ENCODE measurements at places on chromosomes 11 and 22. TPM values are rescaled to one million over a fixed set of nuclear protein-coding genes. Genes with fewer than 3 reads are reported as not detected.

DNA sequence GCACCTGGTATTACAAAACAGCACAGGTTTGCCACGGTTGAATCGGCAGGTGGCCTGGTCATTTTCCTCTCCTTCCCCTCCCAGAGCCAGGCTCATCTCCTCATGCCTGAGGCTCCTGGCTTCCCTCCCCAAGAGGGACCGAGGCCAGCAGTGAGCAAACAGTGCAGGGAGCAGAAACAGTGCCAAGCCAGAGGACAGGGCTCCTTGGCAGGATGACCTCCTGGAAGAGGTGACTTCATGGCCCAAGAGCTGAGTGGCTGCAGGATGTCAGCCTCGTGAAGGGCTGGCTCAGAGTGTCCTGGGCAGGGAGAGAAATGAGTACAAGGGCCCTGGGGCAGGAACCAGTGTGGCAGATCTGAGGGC lies 22.8 kb upstream of the PPFIA1 start:
- H3K36me3 ChIP-seq = no peaks in the 10 kb centered on the region
- no peak overlapping the region for H3K4me3 ChIP-seq
- no peak overlapping the region for H3K27ac ChIP-seq

DNA sequence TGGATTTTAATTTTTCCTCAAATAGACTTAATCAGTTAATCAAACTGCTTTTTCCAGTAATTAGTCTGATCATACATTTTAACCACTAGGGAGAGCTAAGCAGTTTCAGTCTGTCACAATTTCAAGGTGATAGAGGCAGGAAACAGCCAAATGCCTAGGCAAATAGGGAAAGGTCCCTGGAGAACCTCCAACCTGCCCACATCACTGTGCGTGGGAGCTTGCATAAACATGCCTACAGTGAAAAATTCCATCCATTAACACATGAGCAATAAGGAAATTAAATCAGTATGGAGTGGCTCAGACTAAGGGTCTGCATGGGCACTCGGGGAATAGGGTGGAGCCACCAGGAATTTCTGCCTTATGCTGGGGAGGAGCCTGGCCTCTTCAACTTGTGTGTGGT lies 74.6 kb downstream of the AASDHPPT start:
- no peaks in the 10 kb centered on the region for H3K27me3 ChIP-seq
- H3K27ac ChIP-seq = no peak overlapping the region
- no peak overlapping the region for H3K4me3 ChIP-seq
- DNase-seq = no peak
- no peaks in the 10 kb centered on the region for H3K4me1 ChIP-seq

DNA sequence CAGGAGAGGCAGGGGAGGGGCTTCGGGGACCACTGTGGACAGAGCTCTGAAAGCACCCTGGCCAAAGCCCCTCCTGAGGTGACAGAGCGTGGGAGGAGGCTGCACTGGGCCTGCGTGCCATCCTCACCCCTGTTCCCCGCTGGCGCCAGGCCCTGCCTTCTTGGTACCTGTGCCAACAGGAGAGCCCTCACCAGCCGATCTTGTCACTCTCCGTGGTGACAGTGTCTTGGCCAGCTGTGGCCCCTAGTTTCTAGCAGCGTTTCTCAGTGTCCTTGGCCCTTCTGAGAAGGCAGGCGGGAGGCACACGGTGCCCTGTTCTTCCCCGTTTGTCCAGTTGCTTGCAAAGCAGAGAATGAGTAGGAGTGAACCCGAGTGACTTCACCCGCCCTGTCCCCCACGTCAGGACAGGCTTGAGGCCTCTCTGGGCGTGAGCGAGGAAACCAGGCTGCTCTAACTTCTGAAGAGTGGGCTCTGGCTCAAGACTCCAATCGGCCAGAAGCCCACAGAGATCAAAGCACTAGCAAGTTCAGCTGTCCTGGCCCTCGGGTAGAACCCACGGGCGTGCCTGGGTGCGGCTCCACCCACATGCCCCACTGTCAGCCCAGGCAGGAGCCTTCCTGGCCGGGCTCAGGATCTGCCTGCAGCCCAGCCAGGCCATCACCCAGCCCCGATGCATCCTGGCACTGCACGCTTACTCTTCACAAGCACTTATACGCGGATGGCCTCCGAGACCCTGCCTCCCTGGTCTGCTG lies 60.2 kb upstream of the EMID1 start:
- no peaks in the 10 kb centered on the region for H3K27me3 ChIP-seq
- DNase-seq = no peak
- H3K36me3 ChIP-seq = peaks cover 41% of the 10 kb centered on the region
- H3K4me1 ChIP-seq = peaks cover 20% of the 10 kb centered on the region
- no peak overlapping the region for H3K4me3 ChIP-seq

DNA sequence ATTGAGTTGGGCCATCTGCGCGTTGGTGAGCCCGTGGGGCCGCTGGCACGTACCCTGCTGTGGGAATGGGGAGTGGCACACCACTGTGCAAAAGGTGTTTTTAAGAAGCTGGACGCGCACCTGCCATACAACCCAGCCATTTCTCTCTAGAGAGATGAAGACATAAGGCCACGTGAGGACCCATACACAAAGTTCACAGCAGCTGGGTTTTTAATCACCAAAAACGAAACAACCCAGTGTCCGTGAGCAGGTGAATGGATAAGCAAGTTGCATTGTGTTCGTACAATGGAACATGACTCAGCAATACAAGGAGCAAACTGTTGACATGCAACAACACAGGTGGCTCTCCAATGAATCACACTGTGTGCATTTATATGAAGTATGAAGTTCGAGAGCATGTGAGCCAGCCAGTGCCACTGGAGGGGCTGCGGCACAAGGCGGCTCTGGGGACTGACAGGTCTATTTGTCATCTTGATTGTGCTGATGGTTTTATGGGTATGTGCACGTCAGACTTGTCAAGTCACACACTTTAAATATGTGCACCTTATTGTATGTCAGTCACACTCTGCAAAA lies 30.6 kb upstream of the PANX2 start:
- peaks cover 7% of the 10 kb centered on the region for H3K4me1 ChIP-seq
- H3K27ac ChIP-seq = no peak overlapping the region
- H3K36me3 ChIP-seq = no peaks in the 10 kb centered on the region
- H3K4me3 ChIP-seq = no peak overlapping the region
- H3K27me3 ChIP-seq = peaks cover 54% of the 10 kb centered on the region
- no peak for DNase-seq

DNA sequence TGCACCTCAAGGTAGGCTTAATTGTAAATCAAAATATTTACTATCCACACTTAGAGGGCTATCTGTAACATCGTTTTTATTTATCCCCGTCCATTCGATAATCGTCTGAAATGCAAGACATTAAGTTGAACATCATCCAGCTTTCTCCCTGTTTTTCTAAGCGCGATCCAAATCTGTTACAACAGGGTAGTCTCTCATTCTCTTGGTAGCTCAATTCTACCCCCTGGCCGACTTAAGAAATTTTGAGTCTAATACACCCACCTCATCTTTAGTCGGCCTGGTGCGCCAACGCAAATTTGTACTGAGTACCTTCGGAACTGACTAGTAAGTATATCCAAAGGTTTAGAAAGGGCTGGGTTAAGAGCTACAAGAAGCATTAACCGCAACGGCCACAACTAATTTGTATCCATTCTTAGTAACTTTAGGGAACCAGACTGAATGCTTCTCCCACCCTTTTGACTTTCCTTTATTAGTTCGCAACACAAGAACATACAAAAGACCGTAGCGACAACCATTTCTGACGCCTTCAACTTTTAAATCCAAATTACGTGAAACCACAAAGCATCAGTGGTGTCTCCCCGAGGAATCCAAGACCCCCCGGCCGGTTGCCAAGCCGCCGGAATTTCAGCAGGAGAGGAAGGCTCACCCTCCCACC lies 1.0 kb upstream of the ZNF143 start:
- peak overlapping the region; percentile 84 for H3K4me3 ChIP-seq
- H3K27me3 ChIP-seq = no peaks in the 10 kb centered on the region
- no peaks in the 10 kb centered on the region for H3K36me3 ChIP-seq
- no peak for DNase-seq
- peak overlapping the region; percentile 99 for H3K27ac ChIP-seq

GRCh38 chr11:15930442-15931025 lies 425.8 kb downstream of the SOX6 start:
- no peak overlapping the region for H3K4me3 ChIP-seq
- no peak overlapping the region for H3K27ac ChIP-seq
- DNase-seq = no peak
- H3K36me3 ChIP-seq = no peaks in the 10 kb centered on the region

The SYTL2 gene
- total RNA-seq = 3.8 TPM

The MS4A8 gene
- not detected for total RNA-seq

GRCh38 chr11:69818231-69818602 lies 999 bp downstream of the FGF3 start:
- H3K27ac ChIP-seq = no peak overlapping the region
- peak overlapping the region; percentile 52 for H3K4me3 ChIP-seq
- peaks cover 16% of the 10 kb centered on the region for H3K4me1 ChIP-seq
- H3K36me3 ChIP-seq = no peaks in the 10 kb centered on the region
- no peak for DNase-seq

DNA sequence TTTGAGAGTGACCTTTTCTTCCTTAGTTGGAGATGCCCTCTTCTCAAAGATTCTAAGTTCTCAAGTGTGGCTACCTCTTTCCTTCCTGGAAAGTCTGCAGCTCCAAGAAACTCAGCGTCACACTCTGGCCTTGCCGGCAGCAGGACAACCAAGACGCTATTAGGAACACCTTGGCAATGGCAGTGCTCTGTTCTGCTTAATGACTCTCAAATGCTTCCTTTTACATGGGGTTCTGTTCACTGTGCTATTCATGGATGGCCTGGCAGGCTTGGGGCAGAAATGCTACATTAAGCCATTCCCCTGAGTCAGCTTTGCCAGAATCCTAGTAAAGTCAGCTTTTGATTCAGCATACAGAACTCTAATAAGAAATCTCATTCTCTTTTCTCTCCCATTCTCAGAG lies 25.9 kb downstream of the LARGE2 start:
- no peak overlapping the region for H3K27ac ChIP-seq
- H3K36me3 ChIP-seq = peaks cover 96% of the 10 kb centered on the region
- no peak for DNase-seq
- H3K4me1 ChIP-seq = peaks cover 22% of the 10 kb centered on the region

- H3K27ac ChIP-seq = no peak overlapping the region
- no peaks in the 10 kb centered on the region for H3K36me3 ChIP-seq
- H3K4me1 ChIP-seq = no peaks in the 10 kb centered on the region
- no peaks in the 10 kb centered on the region for H3K27me3 ChIP-seq
- no peak for DNase-seq
Measured at GRCh38 chr11:30990625-30991296, 378.8 kb downstream of the DCDC1 start.

DNA sequence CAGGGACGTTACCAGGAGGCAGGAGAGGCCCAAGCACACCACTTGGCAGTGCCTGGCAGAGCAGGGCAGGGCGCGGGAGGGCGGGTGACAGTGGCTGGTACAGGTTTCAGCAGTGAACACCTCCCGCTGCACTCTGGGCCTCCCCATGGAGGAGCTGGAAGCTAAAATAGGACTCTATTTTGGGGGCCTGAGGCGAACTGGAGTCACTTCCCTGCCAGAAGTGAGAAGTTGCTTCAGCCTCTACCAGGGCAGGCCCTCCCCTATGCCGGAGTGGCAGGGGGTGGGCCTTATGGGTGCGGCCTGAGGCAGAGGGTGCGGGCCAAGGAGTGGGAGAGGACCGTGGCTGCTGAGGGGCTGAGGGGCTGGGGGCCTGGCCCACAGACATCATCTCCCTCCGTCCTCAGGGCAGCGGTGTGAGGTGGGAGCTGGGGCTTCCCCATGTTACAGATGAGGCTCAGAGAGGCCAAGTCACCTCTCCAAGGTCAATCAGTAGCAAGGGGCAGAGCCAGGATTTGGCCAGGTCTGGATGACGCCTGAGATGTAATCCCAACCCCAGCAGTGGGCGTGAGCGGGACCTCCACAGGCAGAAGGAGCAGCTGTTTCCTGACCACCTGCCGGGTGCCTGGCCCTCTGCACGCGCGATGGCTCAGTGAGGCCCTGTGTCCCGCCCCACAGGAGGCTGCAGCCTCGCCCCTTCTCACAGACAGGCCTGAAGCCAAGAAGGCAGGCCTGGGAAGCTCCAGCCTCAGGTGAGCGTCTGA lies 39.3 kb downstream of the KCNJ4 start:
- peaks cover 8% of the 10 kb centered on the region for H3K27me3 ChIP-seq
- peak; percentile 64 for DNase-seq
- H3K4me3 ChIP-seq = no peak overlapping the region

The LRRC32 gene
- total RNA-seq = 35.1 TPM

The RAB6A gene
- total RNA-seq = 98.3 TPM

DNA sequence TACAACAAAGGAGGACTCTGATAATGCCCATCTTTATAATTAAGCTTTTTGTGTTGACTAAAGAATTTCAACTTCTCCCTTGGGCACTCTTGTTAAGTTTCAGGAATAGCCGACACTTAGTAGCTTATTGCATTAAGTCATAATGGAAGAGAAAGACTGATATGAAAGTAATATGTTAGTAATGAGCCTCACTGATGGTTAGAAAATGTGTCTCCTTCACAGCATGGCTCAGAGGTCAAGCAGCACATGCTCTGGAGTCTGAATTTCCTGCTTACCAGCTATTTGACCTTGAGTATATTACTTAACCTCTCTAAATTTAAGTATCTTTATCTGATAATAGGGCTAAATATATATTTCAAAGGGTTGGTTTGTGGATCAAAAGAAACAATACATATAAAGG lies 39.0 kb downstream of the PDGFD start:
- H3K27me3 ChIP-seq = no peaks in the 10 kb centered on the region
- peaks cover 30% of the 10 kb centered on the region for H3K4me1 ChIP-seq
- no peak overlapping the region for H3K27ac ChIP-seq
- H3K36me3 ChIP-seq = no peaks in the 10 kb centered on the region

DNA sequence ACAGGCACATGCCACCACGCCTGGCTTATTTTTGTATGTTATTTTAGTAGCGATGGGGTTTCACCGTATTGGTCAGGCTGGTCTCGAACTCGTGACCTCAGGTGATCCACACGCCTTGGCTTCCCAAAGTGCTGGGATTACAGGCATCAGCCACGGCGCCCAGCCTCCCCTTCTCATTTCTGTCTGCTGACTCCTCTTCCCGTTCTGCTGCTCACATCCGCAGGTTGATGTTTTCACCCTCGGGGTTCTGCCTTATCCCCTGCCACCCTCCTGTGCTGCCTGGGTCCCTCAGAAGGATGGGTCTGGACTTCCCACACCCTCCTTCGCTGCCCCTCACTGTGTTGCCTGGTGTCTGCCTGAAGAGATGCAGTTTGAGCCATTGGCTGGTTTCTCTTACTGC lies 19.2 kb upstream of the VSIG10L2 start:
- H3K4me3 ChIP-seq = no peak overlapping the region
- peaks cover 29% of the 10 kb centered on the region for H3K27me3 ChIP-seq
- H3K4me1 ChIP-seq = no peaks in the 10 kb centered on the region
- no peak for DNase-seq
- no peaks in the 10 kb centered on the region for H3K36me3 ChIP-seq
- no peak overlapping the region for H3K27ac ChIP-seq

DNA sequence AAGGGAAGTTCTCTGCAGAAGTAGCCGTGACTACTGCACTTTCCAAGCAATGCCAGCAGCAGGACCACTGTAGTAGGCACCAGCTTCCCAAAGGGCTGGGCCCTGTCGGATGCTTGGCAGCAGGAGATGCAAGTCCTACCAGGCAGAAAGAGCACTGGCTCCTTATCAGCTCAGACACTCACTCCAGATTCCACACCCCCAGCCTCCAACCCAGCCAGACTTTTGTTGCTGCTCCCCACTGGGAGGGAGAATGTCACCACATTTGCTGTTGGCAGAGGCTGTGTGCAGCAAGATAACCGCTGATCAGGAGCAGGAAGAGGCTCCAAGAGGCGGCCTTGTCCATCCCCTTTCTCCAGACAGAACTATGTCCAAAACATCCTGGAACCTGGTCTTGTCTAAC lies 118.7 kb downstream of the C11orf58 start:
- peak overlapping the region; percentile 68 for H3K27ac ChIP-seq
- no peak overlapping the region for H3K4me3 ChIP-seq

The MUC2 gene
- 0.03 TPM for total RNA-seq
